ENCODE measurements at places on chromosomes 7 and 10.
A peak's percentile ranks its signal among the peaks of the same experiment; 100 is the strongest.

DNA sequence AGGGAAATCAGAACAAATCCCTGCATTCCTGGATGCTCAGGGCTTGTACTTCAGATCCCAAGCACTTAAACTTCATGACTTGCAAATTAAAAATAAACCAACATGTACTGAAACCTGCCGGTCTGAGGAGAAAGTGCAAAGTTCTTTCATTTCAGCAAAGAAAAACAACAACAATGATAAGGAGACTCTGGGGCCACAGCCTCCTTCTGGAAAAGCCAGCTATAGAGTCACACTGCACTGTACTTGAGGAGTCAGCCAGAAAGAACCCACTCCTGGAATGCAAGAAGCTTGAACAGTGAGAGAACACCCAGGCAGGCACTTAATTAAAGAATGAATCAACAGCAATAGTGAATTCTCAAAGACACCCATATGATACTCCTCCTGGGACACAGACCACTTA lies 49.7 kb upstream of the TM9SF3 start:
- no peak for DNase-seq

- no peak for DNase-seq
Measured at GRCh38 chr10:6465437-6465836, 114.6 kb downstream of the PRKCQ start.

DNA sequence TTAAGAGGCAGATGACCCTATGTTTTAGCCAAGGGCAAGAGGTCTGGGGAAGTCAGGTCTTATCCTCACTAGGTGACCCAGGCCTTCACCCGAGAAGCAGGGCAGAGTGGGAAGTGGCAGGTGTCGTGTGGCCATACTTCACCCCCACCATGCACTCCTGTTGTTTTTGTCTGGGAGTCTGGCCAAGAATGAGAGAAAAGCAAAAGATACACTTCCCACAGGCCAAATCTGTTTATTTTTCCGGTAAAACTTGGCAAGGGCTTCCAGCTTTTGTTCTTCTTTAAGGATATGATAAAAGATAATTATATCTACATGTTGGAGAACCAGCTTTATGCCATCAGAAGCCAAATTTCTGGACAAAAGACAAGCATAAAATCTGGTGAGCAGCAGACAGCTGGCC lies 137.4 kb upstream of the CDC14C start:
- DNase-seq: no peak

DNA sequence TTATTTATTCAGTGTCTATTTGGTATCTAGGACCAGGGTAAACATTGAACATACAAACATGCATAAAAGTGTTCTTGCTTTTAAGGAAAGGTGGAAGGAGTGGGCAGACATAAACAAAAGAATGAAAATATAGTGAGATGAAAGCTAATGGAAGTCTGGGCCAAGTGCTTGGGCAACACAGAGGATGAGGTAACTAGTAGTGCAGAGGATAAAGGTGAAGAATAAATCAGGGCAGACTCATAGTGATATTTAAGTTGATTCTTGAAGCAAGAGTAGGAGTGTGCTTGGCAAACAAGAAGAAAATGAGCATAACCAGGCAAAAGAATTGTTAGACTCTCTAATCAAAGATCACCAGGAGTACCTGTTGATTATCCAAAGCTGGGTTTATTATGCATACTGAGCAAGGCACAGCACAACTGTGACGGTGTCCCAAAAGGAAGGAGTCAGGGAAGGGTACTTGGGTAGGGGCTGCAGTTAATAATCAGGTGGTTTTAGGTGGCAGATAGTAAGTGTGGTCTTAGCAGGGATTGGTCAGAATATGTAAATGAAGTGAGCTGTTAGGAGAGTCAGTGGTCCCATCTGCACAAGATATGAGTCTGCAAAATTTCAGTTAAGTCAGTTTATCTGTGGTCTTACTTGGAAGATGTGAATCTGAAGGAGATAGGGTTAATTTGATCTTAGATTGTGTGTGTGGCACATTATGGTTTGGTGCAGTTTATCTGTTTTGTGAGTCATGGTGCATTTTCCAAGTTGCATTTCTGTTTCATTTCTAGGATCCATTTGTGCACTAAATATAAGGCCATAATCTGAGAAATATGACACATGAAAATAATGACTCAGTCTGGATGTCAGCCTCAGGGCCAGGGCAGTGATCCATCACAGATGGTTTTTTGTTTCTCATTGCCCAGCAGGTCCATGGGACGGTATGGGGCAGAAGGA lies 30.6 kb upstream of the TAX1BP1 start:
- no peak for DNase-seq

- peak; percentile 8 for DNase-seq
Measured at GRCh38 chr7:73903321-73904218, 42.6 kb downstream of the TMEM270 start.
